ENCODE measurements at places on chromosomes 2 and 18.

DNA sequence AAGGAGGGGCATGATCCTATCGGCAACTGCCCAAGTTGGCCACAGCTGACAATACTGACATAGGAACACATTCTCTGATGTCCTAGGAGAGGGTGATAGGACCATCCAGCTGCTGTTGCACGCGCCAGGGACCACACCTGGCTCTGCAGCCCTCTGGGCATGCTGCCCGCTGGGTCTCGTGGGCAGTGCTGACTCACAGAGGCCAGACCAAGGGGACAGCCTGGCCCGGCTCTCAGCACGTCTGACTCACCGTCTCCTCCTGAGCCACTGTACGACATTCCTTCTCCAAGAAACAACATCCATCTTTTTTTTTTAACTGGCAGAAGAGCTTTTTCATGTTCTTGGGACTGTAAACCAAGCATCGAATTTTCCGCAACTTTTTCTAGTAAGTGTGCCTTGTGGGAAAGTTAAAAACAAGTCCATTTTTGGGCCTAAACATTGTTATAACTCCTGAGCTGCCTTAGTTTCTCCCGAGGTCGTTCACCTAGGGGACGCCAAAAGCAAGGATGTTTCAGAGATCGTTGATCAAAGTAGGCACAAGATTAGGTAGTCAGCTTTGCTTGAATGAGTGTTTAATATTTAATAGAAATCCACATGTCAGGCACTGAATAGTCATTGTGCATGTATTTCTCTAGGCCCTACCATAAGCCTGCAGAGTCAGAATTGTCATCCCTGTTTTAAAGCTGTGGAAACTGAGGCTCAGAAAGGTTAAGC, 100.3 kb downstream of the TTC32 start:
- DNase-seq: peak; percentile 94

DNA sequence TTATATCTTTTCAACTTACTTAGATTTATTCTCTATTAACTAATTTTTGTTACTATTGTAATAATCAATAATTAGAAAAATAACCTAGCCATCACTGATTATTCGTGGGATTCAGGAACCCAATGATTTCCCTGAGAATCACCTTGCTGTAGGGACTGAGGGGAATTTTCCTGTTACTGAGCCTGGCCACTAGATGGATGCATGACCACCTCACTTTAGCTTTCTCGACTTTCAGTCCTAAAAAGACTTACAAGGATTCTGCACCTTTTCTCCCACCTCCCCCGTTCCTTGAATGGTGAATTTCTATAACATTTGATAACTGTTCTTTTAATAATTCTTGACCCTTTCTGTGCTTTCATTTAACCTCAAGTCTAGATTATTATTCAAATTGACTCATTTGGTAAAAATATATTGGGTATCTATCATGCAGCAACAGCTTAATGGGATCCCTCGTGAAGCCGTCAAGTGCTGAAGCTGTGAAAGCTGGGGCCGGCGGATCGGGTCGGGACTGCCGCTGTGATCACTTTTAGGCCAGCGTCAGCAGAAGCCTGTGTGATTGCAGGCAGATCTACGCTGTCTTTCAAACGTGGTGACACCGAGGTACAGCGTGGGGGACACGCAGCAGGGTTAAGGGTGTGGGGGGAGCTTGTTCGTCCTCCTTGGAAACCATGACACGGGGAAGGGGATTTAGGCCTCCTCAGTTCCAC, 38.8 kb upstream of the TMEM18 start:
- no peak for DNase-seq

GRCh38 chr18:63575681-63576080, 11.5 kb upstream of the SERPINB13 start:
- no peak for DNase-seq

DNA sequence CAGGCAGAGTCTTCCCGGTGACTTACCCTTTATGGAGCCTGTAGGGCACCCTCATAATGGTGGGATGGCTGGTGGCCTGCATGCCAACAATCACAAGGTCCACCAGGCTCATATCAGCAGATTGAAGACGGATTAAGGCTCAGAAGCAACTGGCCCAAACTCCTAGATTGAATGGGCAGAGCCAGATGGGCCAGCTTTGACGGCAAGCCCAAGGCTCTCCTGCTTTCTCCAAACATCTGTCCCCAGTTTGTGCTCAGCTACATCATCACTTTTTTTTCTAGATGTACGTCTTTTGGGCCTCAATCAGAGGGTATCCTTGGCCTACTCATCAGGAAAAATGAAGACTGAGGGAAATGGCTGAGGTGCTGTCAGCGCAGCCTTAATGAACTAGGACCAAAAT, 114.6 kb downstream of the VIT start:
- DNase-seq: no peak

DNA sequence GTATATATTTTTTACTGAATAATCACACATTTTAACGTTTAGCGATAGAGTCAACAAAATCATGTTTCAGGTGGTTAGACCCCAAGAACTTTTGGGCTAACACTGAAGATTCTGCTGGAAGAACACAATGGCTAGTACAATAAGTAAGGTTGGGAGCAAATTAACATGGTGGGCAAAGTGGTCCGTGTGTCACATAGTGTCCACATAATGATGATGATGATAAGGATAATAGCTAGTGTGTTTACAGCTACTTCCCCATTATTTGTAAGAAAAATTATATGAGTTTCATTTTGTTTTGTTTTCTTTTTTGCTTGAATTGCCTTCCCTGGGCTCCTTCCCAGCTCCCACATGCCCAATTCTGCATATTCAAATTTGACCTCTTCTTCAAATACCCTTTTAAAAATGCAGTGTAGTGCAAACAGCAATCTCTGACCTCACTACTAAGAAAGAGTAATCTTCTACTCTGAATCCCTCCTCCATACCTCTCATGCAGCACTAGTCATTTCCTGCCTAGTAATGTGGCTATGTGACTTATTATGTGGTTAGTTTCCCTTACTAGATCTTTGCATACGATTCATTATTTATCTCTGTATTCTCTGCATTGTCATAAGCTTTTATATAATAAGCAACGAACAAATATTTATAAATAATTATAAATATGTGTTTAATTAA, 16.9 kb upstream of the VPS54 start:
- DNase-seq: peak; percentile 59

Data from non-pigmented ciliary epithelial cell (primary cell).